ENCODE measurements at places on chromosomes 16 and 17.

DNA sequence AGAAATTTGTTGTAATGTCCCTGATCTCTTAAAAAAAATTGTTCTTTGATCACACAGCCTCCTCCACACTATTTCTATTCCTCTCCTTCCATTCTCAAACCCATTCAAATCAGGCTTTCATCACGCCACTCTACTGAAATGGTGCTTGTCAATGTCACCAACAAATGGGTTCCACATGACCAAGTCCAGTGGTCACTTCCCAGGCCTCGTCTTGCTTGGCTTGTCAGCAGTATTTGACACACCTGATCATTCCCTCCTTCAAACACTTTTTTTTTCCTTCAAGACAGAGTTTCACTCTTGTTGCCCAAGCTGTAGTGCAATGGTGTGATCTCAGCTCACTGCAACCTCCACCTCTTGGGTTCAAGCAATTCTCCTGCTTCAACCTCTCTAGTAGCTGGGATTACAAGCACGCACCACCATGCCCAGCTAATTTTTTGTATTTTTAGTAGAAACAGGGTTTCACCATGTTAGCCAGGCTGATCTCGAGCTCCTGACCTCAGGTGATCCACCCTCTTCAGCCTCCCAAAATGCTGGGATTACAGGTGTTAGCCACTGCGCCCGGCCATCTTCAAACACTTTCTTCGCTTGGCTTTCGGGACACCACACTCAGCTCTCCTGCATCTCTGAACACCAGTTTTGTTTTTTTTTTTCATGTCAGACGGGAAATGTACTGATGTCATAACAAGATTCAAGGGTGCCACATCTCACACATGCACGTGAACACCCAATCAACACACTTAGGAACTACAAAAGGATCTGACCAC is 18.3 kb downstream of the NQO1 start:
- no peak for DNase-seq

- no peak for DNase-seq
Observed at GRCh38 chr16:89815639-89816348, 653 bp downstream of the FANCA start.

GRCh38 chr16:4481526-4481925 is 5.3 kb downstream of the HMOX2 start:
- no peak for DNase-seq

GRCh38 chr17:66281661-66282369 is 20.6 kb upstream of the PRKCA start:
- no peak for DNase-seq

All from stimulated activated CD8-positive, alpha-beta memory T cell treated with anti-CD3 and anti-CD28 coated beads, Interleukin-4, amount 100 ng/mL, for 4 hours (primary cell).